Bronchus fibroblast of lung (primary cell): ENCODE measurements at places on chromosomes 4 and X. TPM values are rescaled to one million over a fixed set of nuclear protein-coding genes. Genes with fewer than 3 reads are reported as not detected.

SYTL5 gene
- 0.15 and 0.17 TPM in 2 replicates for total RNA-seq

AWAT2 gene
- total RNA-seq = not detected in 2 replicates

GPR50 gene
- total RNA-seq = not detected in 2 replicates

DRP2 gene
- total RNA-seq = 1.2 and 2.0 TPM in 2 replicates

CT83 gene
- not detected in 2 replicates for total RNA-seq

SERTM2 gene
- total RNA-seq = not detected in 2 replicates

PNMA3 gene
- not detected in 2 replicates for total RNA-seq
